Stimulated activated CD4-positive, alpha-beta T cell treated with anti-CD3 and anti-CD28 coated beads, Interleukin-15, amount 100 ng/mL, for 1 hour (primary cell): ENCODE measurements at places on chromosomes 3 and 15.

GRCh38 chr15:92903966-92904721 is 4.0 kb downstream of the CHD2 start:
- DNase-seq: peak; percentile 98

GRCh38 chr3:15521573-15521965 is at the start of gene COLQ:
Gene COLQ, minus strand, starts transcription at chr3:15521706. Its CDS starts 81 bp downstream, at chr3:15521625.
- no peak for DNase-seq

DNA sequence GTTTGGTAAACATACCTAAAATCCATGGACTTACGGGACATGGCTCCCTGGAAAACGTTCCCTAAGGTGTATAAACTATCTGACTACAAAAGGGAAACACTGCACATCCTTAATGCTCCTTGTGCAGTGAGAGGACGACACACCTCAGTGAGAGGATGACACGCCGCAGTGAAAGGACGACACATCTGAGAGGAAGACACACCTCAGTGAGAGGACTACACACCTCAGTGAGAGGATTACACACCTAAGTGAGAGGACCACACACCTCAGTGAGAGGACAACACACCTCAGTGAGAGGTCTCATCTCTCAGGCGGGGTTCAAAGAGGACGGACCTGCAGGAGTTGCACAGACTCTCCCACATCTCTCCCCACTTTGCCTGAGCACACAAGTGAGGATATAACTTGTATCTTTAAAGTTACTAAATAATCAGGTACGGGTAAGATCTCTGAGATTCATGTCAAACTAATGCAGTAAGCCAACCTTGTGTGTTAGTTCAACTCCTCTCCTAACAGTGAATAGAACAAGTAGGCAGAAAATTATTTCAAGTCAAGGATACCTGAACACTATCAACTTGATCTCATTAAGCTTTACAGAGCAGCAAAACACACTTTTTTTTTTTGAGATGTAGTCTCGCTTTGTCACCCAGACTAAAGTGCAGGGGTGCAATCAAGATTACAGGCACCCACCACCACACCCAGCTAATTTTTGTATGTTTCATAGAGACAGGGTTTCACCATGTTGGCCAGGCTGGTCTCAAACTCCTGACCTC is 32.1 kb downstream of the HERC2 start:
- DNase-seq: no peak

DNA sequence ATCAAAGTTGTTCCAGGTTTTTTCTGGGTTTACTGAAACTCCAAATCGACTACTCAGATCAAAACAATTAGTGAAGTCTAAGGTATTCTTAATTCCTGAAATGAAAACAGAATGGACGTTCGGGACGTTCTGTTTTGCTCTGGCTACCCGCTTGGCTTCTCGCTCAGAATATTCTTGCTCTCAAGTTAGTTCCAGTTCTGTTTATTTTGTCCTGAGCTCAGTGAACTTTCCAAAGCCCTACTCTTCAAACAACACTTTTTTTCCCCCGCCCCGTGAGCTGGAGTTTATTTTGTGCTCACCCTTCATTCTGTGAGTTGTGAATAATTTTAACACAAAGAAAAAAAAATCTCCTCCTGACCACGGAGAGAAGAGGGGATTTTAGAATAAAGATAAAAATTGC is 72.6 kb downstream of the SAMMSON start:
- no peak for DNase-seq

DNA sequence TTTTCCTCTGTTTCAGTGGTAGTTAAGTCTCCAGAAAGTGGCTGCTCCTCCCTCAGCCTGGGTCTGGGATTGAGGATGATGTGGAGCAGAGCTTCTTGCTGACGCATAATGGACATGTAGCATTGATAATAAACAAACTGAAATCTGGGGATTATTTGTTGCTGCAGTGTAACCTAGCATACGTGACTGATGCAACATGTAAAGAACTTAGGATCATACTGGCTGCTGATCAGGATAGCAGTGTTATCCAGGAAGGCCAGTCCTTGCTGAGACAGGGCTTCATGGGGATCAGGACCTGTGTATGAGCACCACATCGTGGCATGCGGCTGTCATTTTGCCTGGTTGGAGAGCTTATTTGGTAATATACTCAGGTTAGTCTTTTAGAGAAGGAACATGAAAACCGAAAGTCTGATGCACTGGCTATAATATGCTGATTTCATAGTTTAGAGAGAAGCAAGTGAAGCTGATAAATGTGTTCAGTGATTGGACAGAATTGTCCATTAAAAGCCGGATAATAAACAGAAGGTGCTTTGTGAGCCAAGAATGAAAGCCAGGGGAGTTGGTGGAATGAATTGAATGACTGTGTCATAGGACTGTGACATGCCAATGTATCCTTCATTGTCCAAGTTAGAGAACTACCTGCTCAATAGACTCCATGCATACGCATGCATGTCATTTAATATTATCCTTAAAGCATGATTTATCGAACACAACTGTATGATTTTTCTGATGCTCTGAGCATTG is 4.1 kb downstream of the MINAR1 start:
- DNase-seq: no peak

DNA sequence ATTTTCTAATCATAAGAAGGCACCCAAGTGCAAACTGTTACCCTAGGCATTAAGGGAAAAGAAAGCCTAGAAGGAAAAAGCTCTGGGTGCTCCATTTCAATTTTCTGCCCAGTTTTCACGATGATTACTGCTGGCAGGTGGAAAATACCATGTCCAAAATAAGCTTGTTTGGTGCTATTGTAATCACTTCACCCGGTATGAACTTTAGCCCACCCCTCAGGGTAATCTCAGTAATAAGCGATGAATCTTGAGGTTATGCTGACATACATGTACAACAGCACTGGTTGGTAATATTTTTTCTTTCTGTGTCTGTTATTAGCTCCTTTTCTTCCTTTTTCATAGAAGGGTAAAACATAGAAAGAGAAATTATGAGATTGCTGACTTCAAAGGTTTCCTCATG is 88.6 kb upstream of the MEX3B start:
- DNase-seq: no peak

- no peak for DNase-seq
Measured at GRCh38 chr3:53226841-53227407, 28.9 kb downstream of the TKT start.
